ENCODE measurements at places on chromosomes 11 and 22. TPM values are rescaled to one million over a fixed set of nuclear protein-coding genes. Genes with fewer than 3 reads are reported as not detected.
A peak's percentile ranks its signal among the peaks of the same experiment; 100 is the strongest.

- DNase-seq, result no peak
Measured at GRCh38 chr11:19368726-19369375, 128.1 kb upstream of the E2F8 start.

DNA sequence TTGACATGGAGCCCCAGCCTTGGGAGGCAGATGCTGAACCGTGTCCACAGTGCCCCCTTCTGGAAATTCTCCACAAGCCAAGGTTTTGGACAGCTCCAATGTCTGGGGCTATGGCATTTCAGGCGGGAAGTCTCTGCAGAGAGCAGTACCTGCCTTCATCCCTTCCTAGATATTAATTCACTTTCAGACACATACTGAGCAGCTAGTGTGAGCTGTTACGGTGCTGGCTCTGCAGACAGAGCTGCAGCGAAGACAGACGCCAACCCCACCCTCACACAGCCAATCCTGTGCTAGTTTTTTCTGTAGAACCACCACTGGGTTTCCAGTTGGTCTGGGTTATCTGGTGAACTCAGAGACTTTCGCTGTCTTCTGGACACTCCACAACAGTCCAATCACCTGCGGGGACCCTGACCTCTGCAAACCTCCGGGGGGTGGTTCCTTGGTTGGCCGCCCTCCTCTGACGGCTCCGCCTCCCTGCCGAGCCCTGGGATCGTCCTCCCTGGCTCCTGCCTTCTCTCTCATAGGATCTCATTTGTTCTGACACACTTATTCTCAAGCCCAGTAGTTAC lies 9.1 kb downstream of the LMF2 start:
- DNase-seq, result peak; percentile 74

DNA sequence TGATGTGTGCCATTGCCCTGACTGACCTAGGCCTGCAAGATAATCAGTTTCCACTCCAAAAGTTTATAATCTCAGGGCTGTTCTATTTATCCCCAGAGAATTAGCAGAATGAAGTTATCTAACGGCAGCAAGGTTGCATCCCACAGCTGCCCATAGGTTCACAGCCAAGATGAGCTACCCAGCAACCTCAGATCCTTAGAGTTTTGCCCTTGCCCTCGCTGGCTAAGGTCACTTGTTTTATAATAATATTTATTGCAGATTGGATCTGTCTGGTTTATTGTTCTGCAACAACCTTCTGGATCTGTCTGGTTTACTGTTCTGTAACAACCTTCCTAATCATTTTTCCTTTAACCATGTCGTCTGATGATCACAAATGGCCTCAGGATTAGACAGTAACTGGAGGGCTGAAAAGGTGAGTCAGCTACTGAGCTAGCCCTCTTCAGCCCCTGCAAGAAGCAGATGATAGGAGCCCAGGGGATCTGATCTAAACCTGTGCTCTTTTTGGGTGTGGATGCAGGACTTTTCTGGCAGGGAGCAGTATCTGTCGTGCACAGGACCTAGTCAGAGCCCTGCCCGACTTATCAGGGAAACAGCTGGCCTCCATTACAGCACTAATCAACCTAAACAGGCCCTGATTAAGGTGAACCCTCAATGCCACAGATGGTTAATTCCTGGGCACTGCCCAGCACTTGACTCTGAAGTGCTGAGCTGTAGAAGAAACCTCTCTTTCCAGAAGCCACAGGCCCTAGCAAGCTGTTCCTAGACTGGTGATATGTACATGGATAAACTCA lies 642.9 kb upstream of the KIRREL3 start:
- no peak for DNase-seq

DNA sequence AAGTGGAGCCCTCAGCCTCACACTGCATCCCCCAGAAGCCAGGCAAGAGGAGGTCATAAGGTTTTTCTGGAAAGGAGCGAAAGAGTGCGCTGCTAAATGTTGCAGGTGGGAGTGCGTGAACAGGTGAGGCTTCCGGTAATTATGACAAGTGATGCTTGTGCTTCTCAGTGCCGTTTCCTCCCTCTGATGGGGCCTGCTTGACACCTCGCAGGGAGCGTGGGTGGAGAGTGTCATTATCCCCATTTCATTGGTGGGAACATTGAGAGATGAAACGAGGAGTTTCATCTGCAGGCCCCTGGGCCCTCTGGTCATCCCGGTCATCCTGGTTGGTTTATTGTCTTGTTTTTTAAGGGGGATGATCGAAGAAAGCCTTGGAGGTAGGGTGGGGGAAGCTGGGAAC lies 57.5 kb downstream of the BCR start:
- no peak for DNase-seq

GRCh38 chr11:64879244-64879900 lies 951 bp upstream of the EHD1 start:
- DNase-seq, result no peak

The GRAP2 gene
- 0.57 TPM for polyA plus RNA-seq

GRCh38 chr11:63738720-63739360 lies 29.7 kb downstream of the ZFTA start:
- DNase-seq, result peak; percentile 71

- DNase-seq, result no peak
Measured at GRCh38 chr22:44916281-44917231, 93.2 kb downstream of the PHF21B start.

DNA sequence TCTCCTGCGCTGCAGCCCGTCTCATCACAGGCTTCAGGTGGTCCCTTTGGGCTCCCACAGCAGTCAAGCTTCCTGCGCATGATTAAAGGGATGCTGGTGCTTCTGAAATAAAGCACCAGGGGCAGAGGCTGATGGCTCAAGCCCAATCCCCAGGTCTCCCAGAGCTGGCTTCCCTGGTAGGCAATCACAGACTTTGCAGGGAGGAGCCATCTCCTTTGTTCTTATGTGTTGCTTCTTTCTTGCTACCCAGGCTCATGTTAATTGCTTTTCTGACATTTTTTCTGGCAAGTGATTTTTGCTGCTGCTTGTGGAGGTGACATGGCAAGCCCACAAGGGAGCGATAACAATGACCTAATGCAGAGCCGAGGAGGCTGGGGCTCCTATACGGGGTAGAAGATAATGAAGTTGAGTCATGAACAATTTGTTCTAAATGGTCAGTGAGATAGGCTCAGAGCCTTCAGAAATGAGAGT lies 25.2 kb upstream of the PLET1 start:
- no peak for DNase-seq

The MMP26 gene
- 0.27 TPM for polyA plus RNA-seq

The APOA5 gene
- not detected for polyA plus RNA-seq

DNA sequence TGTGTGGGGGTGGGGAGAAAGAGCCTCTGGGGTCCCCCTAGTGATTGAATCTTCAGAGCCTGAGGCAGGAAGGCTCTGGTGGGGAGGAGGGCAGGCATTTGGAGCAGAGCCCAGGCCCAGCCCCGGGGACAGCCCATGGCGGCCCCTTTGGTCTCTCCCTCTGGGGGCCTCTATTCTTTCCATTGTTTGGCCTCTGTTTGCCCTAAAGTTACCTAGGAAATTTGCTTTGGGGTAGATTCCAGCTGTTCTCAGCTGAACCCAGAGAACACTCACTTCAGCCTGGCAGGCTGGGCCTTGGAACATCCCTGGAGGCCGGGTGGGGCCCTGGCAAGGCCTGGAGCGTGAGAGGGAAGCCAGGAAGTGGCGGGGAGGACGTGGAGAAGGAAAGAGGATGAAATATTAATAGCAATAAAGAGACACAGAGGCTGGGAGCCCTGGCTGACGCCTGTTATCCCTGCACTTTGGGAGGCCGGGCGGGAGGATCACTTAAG lies 22.9 kb upstream of the A4GALT start:
- no peak for DNase-seq

DNA sequence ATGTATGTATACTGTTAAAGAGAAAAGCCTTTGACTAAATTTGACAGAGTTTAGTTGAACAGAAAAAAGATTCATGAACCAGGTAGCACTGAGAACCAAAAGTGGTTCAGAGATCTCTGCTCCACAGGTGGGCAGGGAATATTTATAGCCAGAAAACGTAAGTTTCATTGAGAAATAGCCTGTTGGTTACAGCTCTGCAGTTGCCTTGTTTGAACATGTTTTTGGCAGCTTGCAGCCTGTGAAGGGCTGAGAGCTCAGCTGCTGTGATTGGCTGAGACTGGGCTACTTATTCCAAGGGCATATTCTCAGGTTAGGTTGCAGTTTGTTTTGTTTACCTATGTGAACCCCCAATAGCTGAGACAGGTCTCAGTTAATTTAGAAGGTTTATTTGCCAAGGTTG lies 13.5 kb upstream of the ZNF74 start:
- no peak for DNase-seq

GRCh38 chr11:118046051-118046963 lies 30.6 kb upstream of the TMPRSS4 start:
- no peak for DNase-seq

GRCh38 chr22:37805810-37806277 lies 1.9 kb upstream of the GCAT start:
- no peak for DNase-seq

GRCh38 chr11:17294033-17294432 lies 17.5 kb downstream of the NUCB2 start:
- no peak for DNase-seq

DNA sequence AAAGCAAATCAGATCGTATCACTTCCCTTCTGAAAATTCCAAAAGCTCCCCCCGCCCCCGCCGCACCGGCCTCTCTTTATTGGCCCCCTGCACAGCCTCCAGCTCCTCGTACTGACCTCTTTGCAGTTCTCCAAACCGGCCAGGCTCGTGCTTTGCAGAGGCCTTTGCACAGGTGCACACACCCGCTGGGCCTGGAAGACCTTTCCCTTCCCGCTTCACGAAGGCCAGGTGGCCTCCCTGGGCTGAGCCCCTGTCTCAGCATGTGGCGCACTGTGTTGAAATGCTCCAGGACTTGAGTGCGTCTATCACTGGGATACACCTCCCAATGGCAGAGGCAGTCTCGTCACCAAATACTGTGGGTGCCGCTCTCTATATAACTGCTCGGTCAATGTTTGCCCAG lies 13.2 kb upstream of the ADA2 start:
- no peak for DNase-seq

GRCh38 chr11:3896644-3897043 lies 41.2 kb downstream of the STIM1 start:
- DNase-seq, result no peak

The IGSF22 gene
- 1.9 TPM for polyA plus RNA-seq

- DNase-seq, result no peak
Measured at GRCh38 chr11:134725716-134726639, 313.9 kb upstream of the B3GAT1 start.
